ENCODE measurements at places on chromosomes 6 and 20. TPM values are rescaled to one million over a fixed set of nuclear protein-coding genes. Genes with fewer than 3 reads are reported as not detected.

- DNase-seq = no peak
Measured at GRCh38 chr6:131436358-131436757, 136.7 kb upstream of the ARG1 start.

The CLVS2 gene
- 0.11 TPM for total RNA-seq

GRCh38 chr20:1490643-1491195, 501 bp downstream of the SIRPB2 start:
- DNase-seq = no peak

DNA sequence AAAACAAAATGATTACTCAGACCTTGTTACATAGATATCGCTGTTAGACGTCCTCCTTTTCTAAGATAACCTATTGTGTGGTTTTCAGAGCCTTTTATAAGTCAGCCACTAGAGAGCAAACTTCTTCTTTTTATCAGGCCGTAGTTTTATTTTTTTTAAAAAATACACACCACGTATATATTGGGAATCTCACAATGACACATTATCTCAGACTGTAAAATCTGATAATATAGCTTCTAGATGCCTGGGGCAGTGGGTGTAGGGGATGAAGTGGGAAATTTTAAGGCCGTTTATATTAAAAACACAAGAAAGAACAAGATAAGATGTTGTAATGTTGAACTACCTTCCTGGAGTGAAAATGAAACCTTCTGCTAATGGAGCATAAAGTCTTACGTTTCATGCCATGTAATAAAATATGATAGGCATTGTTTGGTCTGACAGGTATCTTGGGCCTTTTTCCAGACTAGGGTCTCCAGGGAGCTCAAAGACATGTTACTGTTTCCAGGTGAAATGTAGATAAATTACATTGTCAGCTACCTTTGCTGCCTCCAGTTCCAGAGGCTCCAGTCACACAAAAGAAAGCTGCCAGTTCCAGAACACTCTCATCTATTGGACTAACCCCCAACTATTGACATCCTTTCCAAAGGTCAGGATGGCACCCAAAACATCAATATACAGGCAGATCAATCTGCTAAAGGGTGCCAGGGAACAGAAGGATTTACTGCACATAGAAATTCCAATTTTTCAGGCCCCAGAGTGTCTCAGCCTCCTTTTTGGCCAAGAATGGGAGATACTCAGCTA, 130.2 kb upstream of the AKIRIN2 start:
- DNase-seq = no peak

DNA sequence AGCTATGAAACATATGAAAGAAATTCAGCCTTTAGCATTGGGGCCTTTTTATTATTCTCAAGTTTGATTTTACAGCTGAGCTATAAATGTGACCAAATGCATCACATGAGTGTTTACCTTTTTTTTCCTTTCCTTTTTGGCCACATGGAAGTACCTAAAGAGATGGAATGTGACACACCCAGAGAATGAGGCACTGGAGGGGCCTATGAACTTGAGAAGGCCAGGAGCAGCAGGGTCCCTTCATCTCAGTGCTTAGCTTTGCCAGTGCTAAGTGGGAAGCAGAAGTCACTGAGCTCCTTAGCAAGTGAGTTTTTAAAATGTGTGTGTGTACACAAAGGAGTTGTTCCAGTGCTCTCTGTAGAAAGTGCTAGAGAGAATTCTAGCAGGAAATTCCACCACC, 44.7 kb downstream of the RREB1 start:
- DNase-seq = no peak

The PAX1 gene
- total RNA-seq = not detected

- no peak for DNase-seq
Measured at GRCh38 chr20:58664883-58665282, 13.8 kb downstream of the STX16 start.

- DNase-seq = no peak
Measured at GRCh38 chr6:159720708-159721107, 6.6 kb upstream of the WTAP start.

DNA sequence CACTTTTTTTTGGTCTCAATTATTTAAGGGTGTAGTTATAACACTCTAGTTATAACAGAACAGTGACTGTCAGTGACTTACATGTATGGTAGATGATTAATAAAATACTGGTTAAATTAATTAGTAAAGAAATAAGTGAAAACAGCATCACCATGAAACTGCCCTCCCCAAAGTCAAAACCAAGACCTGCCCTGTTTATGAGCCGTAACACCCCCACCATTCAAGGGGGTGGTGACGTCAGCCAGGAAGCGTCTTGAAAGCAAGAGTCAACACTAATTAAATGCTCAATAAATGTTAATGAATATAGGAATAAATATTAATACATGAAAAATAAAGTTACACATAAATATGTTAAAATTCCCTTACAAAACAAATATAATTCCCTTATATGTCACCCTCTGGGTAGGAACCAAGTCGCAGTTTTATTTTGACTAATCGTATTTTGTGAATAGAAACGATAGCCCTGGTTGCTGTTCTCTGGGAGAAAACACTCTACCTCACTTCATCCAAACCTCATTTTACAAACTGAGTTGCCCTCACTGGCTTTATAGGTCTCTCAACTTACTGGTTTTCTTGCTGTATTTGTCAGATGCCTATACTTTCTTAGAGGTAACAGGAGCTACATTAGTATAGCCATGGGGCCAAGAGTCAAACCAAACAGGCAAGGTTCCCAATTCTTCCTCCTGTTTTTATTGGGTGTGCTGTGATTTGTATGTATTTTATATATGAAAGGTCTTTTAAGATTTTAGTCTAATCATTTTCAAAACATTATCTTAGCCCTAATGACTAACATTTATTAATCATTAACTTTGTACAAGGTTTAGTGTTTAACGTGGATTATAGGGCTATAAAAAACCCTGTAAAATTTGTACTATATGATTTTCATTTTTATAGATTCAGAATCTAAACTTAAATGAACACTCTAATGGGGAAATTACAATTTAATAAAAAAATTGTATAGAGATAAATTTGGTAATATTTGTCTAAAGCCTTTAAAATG, 227.9 kb upstream of the IRAK1BP1 start:
- no peak for DNase-seq

DNA sequence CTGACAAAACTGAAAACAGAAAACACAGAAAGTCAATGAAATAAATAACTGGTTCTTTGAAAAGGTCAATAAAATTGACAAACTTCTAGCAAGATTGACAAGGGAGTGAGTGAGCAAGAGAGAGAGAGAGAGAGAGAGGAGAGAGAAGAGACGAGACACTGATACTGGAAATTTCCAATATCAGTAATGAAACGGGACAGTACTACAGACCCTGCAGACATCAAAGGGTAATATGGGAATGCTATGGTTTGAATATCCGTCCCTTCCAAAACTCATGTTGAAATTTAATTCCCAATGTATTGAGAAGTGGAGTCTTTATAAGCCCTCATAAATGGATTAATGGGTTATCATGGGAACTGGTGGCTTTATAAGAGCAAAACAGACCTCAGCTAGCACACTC, 3.8 kb downstream of the TTI1 start:
- DNase-seq = no peak

GRCh38 chr6:91664327-91664959, 1077.6 kb upstream of the MAP3K7 start:
- no peak for DNase-seq

The RAD21L1 gene
- not detected for total RNA-seq

DNA sequence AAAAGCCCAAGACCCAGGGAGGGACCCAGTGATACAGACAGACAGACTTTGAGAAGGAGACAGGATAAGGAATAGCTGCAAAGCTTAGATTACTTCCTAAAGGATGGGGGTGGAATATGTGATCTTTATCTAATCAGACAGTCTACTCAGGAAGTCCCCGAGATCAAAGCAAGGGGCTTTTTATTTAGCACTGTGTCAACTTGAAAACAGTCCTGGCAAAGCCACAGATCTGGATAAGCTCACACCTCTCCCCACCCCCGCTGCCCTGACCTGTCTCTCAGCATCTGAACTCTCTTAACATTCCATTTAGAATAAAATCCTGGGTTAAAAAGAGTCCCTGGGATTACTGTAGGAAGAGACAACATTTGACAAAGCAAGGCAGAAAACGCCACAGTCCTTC, 101.5 kb downstream of the ISM1 start:
- no peak for DNase-seq

The SIRPB1 gene
- total RNA-seq = 0.35 TPM
